ENCODE measurements at places on chromosomes 7 and 10.
A peak's percentile ranks its signal among the peaks of the same experiment; 100 is the strongest.

- no peak for DNase-seq
Observed at GRCh38 chr10:6602700-6603084, 22.6 kb upstream of the PRKCQ start.

- no peak for DNase-seq
Observed at GRCh38 chr10:921471-922414, 9.8 kb downstream of the LARP4B start.

DNA sequence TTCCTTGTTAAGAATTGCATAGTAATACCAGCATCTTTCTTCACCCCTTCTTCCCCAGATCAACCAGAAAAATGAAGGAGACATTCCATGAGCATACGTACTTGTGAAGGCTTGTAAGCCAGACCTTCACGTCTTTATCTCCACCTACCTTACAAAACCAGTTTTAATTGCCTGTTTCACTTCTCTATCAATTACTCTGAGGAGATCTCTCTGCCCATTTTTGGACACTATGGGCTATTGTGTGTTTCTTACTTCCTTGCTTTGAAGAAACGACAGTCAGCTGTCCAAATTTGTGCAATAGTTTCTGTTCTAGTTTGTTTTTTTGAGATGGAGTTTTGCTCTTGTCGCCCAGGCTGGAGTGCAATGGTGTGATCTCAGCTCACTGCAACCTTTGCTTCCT, 349.7 kb upstream of the MBL2 start:
- peak; percentile 89 for DNase-seq

DNA sequence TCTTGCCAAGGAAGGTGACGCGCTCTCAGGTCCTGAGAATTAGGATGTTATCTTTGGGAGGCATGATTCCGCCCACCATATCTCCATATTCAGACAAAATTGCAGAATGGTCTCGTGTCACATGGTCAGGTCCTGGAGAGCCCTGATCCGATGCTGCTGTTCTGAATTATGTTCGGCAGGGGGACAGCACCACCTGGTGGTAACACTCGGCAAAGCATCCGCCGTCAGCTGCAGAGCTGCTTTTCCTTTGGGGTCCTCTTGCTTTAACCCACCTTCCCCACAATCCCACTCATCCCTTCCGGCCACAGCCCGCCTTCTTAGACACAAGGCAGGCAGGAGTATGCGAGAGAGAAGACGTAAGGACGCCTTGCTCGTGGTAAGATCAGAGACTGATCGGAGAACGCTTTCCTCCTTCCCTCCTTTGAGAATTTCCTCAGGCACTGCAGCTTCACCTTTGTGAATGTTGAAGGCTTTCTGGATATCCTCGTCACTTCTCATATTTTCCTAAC, 327.8 kb upstream of the C7orf33 start:
- DNase-seq: peak; percentile 28

- DNase-seq: no peak
Observed at GRCh38 chr10:31774928-31775650, 153.5 kb downstream of the ARHGAP12 start.

- no peak for DNase-seq
Observed at GRCh38 chr10:71271662-71272055, 47.4 kb upstream of the SLC29A3 start.

- DNase-seq: no peak
Observed at GRCh38 chr10:3941676-3942075, 156.7 kb upstream of the KLF6 start.

- no peak for DNase-seq
Observed at GRCh38 chr7:109235316-109235715, 665.6 kb downstream of the DNAJB9 start.
